ENCODE measurements at places on chromosomes 1 and 21.

DNA sequence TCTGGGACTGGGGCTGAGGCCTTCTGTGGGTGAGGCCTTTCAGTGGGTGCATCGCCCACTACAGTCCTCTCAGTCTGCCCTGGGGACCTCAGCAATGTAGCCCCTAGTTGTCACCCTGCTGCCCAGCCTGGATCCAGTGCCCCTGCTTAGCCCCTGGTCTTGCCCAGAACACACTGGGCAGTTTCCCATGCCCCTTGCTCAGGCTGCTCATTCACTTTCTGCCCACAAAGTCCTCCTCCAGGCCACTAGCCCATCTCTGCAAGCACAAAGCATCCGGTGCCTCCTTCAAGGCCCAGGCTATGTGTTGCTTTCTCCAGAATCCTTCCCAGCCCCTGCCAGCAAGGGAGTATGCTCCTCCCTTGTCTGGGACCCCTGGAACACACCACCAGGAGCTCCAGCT lies 5.4 kb upstream of the ADORA1 start:
- no peak for DNase-seq

DNA sequence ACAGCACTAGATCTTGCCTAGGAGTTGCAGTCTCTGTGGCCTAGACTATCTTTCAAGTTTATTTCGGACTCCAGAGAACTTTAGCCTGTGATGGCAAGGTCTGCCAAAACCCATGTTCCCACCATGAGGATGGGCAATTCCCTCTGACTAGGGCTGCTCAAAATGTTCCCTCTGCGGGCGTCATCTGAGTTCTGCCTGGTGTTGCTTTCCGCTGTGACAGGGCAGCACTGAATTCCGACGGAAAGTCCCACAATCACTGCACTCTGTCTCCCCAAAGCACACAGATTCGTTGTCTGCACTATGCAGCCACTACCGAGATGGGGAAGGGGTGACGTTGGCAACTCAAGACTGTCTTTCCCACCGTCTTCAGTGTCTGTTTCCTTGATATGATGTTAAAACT lies 75.2 kb downstream of the CATSPERE start:
- no peak for DNase-seq

DNA sequence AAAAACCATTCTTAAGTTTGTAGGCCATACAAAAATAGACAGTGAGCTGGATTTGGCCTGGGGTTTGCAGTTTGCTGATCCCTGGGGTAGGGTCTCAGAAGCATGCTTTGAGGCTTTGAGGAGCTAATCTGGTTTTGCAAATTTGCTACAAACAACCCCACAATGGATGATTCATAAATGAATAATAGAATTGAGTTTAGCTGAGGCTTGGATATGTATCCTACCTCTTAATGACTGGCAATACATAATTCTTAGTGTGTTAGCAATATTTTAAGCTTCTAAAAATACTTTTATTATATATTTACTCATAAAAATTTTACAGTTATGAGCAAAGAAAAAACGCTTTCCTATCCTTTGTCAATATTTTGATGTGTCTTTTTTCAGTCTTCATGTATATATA lies 50.6 kb downstream of the ROR1 start:
- DNase-seq, result no peak

DNA sequence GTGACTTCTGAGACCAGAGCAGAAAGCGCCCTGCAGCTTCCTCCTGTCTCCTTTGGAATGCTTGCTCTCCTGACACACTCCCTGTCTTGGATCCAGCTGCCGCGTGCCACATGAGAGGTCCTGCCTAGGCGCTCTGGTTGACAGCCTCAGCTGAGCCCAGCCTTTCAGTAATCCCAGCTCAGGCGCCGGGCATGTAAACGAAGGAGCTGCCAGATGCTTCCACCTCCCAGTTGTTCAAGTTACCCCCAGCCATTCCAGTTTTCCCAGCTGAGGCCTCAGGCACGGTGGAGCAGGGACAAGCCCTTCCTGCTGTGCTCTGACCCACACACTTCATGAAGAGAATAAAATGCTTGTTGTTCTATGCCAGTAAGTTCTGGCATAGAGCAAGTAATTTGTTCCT lies 14.3 kb upstream of the CD34 start:
- DNase-seq, result no peak

GRCh38 chr21:23026878-23027277 lies 2028.7 kb downstream of the NCAM2 start:
- DNase-seq, result no peak

DNA sequence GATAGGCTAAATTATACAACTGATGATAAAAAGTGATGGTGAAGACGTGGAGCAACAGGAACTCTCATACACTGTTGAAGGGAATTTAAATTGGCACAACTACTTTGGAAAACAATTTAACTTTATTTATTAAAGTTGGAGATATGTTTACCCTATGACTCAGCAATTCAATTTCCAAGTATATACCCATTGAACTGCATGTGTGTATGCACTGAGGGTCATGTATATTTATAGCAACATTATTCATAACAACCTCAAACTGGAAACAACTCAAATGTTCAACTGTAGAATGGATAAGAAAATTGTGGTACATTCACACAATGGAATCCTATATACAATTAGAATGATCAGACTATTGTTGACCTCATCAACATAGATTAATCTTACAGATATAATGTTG lies 16.5 kb upstream of the BCAS2 start:
- DNase-seq, result no peak

GRCh38 chr21:16473988-16474387 lies 744.2 kb downstream of the USP25 start:
- no peak for DNase-seq

- DNase-seq, result no peak
Measured at GRCh38 chr1:172746091-172746949, 87.4 kb downstream of the FASLG start.

DNA sequence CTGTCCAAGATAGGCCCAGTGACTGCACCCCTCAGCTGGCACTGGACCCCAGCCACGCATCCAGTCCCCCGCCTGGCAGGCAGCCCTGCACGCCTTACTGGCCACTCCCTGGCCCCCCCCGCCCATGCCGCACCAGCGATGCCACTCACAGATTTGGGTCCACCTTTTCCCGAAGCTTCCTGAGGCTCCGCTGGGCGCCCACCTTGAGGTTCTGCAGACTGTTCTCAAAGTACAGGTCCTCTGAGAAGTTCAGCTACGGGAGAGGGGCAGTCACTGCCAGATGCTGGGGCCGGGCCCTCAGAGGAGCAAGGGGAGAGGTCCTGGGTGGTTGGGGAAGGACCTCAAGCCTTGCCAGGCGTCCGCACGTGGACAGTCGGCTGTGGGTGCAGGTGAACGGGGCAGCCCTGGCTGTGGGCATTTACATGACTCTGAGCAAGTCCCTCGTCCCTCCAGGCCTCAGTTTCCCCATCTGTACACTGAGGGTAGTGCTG lies 8.1 kb downstream of the PRXL2B start:
- no peak for DNase-seq

DNA sequence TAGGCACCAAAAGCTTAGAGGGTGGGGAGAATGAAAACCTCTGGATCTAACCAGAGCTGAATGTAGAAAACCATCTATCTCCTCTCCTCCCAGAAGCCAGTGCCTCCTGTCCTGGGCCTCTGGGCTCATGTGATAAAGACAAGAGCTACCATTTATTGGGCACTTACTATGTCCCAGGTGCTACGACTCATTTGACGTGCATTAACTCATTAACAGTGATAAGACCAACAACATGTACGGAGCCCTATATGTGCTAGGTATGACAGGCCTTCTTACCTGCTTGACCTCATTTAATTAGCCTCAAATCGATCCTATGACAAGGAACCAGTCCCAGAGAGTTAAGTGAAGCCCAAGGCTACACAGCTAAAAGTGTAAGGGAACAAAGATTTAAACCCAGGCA lies 19.7 kb downstream of the CAPZB start:
- DNase-seq, result no peak

- DNase-seq, result no peak
Measured at GRCh38 chr1:200733907-200734306, 4.8 kb upstream of the CAMSAP2 start.

Measured in stimulated activated CD4-positive, alpha-beta T cell treated with anti-CD3 and anti-CD28 coated beads, Interleukin-2, amount 100 ng/mL, for 48 hours (primary cell).